ENCODE measurements at places on chromosomes 11 and 22. TPM values are rescaled to one million over a fixed set of nuclear protein-coding genes. Genes with fewer than 3 reads are reported as not detected.

- DNase-seq = no peak
Measured at GRCh38 chr11:68052137-68052873, 13.5 kb downstream of the TCIRG1 start.

DNA sequence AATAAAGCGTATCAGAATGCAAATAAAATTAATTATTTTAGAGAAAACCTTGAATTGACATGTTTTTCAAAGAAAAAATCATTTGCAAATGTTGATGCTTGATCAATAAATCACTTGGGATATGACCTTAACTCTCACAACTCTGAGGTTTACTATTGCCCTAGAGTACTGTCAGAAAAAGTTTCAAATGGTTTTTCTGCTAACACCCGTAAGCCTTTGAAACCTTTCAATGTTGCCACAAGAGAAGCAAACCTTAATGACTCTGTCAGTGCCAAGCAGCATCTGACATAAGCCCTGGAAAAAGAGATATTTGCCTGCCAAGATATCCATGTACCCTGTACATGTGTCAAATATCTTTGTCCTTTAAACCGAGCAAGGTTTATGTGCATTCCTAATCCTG lies 384.3 kb upstream of the ARHGAP42 start:
- no peak for DNase-seq

DNA sequence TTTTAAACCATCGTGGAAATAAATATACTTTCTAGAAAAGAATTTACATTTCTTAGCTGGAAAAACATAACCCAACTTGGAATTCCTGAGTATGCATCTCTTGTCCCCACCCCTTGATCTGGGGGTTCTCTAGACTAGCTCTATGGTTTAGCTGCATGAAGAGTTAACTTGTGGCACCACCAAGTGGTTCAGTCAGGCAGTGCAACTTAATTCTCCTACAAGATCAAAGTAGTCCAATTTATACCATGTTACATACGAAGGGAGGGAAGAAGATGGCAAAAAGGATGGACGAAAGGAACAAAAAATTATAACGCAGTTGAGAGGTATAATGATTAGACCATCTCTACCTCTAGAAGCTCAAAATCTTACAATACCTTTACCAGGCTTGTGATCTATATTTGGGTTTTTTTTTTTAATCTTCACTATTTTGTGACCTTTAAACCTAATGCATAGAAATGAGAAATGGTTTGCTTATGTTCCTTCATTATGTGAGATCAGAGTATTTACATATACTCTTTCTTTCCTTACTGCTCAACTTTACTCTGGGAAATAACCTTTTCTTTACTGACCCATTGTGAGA lies 28.5 kb upstream of the ALKBH3 start:
- peak; percentile 67 for DNase-seq

ACAD8 gene
- 16.1 TPM for total RNA-seq

- peak; percentile 58 for DNase-seq
Measured at GRCh38 chr11:118435290-118435892, 901 bp upstream of the KMT2A start.

GRCh38 chr11:92707173-92707619 lies 262.3 kb upstream of the MTNR1B start:
- DNase-seq = no peak

GRCh38 chr11:92101920-92102319 lies 122.7 kb upstream of the FAT3 start:
- DNase-seq = no peak

PNPLA3 gene
- total RNA-seq = 26.8 TPM

C11orf65 gene
- 1.9 TPM for total RNA-seq

- DNase-seq = no peak
Measured at GRCh38 chr11:4146070-4146771, 51.6 kb downstream of the RRM1 start.

PMM1 gene
- 49.3 TPM for total RNA-seq

SLC43A3 gene
- total RNA-seq = 41.3 TPM

SF3B2 gene
- total RNA-seq = 221 TPM

DNA sequence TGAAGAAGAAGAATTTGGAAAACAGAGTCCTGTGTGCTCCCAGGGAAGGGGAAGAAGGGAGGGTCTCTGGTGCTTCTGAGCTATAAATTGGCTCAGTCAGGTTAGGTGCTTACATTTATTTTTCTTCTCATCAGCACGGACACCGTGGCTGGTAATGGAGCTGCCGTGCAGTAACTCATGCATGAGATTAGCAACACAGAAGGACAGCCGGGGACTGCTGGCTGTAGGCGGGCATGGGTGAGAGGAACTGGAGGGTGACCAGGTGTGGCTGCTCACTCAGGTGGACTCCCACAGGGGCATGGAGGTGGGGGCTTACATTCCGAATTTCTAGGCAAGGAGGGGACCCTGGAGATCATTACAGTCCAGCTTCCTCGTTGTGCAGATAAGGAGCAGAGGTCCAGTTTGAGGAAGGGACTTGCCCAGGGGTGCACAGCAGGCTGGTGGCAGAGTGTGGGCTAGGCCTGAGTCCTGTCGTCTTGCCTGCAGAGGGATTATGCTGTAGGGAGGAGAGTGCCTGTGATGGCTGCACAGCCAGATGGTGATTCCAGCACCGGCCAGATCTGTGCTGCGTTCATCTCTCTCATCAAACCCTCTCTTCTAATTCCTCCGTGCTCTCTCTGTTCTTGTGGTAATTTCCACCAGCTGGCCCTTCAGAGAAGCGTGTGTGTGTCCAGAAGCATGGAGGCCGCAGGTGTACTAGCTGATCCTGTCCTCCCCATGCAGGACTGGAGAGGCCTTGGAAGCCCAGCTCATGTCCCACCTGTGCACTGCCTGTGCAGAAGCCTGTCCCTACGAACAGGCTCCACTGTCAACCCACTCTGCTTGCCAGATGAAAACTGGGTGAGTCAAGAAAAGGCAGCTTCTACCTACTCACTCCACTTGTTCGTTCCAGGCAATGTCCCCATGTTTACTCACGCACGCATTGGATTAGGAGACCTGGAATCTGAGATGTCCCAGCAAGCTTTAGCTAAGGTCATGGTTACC lies 78.9 kb downstream of the NTM start:
- no peak for DNase-seq

DNA sequence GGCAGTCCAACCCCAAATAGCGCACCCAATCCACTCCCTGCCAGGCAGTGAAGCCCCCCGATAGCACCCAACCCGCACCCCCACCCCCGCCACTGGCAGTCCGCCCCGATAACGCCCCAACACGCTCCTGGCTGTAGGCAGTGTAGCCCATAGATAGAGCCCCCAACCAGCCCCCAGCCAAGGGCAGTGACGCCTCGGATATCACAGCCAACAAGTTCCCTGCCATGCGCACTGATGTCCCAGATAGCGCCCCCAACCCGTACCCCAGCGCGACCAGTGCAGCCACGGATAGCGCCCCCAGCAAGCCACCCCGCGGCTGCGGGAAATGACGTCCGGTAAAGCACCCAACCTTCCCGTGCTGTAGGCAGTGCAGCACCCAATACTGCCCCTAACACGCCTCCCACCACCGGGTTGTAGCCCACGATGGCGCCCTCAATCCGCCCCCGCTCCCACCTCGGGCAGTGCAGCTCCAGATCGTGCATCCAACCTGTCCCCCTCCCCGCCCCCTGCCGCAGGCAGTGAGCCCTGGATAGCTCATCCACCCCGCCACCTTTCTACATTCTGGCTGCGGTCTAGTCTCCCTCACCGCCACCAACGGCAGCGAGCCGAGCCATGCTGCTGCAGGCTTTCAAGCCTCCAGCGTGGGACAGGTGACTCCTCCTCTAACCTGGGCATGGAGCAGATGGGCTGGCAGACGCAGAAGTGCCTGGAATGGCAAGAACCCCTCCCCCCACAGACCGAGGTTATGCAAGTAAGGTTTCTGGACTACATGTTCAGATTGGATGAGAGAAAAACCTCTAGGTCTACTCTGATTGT lies 625 bp downstream of the RFPL2 start:
- DNase-seq = no peak

DNA sequence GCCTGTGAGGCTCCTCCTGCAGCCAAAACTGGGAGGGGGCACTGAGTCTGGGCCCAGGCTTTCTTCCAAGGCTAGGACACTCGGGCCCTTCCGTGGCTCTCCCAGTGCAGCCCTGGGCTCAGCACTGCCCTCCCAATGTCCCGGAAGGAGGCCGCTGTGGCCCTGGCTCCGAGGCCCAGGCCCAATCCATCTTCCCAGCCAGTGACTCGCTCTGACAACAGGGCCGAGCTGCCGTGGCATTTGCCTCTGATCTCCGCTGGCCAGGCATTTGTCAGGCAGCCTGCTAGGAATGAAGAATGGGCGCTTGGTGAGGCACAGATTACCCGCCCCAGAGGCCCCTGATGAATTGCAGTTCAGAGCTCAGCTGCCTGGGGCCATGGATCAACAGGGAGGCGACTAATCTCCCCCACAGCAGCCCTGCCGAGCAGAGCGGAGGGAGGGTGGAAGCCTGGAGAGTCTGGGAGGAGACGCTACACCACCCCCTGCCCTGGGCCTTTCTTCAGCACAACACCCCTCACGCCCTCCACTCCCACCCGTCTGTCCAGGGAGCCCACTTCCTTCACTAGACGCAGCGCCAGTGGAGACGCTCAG lies 8.3 kb downstream of the FXYD2 start:
- DNase-seq = peak; percentile 65
